HS-5 (cell line): ENCODE measurements at places on chromosomes 11 and 22.

GRCh38 chr11:59574467-59574866 lies 41.1 kb downstream of the OSBP start:
- peak; percentile 15 for DNase-seq

DNA sequence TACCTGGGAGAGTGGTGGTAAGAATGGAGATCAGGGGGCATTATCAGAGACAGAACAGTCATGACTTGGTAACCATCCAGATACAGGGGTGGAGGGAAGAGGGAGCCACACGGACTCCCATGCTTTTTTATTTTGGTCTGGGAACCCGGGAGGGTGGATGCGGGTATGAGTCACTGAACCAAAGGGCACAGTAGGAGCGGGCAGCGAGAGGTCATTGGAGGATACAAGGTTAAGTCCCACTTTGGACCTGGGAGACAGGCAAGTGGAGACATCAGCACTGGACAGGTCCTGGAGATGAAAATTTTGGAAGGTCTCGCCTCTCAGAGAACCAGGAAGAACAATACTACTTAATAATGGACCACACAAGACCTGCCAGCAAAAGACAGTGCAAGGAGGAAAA lies 6.7 kb downstream of the HDHD5 start:
- DNase-seq, result no peak

- DNase-seq, result peak; percentile 86
Measured at GRCh38 chr11:117273550-117274289, 17.4 kb upstream of the BACE1-AS start.

DNA sequence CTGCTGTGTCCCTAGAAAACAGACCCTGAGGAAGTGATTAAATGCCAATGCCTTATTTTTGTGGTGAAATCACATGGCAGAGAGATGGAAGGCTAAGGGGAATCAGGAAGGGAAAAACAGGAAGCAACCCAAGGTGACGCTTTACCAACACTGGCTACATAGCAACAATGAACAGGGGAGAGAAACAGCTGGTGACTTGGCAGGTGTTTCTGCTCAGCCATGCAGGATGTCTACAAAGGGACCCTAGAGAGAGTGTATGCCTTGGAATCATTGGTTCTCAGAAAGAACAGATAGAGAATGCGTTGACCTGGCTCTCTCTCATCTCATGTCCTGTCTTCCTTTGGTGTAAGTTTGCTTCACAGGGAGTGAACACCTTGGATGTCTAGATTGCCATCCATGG lies 911.9 kb downstream of the OPCML start:
- no peak for DNase-seq

- no peak for DNase-seq
Measured at GRCh38 chr11:11406652-11407051, 53.6 kb upstream of the CSNK2A3 start.

DNA sequence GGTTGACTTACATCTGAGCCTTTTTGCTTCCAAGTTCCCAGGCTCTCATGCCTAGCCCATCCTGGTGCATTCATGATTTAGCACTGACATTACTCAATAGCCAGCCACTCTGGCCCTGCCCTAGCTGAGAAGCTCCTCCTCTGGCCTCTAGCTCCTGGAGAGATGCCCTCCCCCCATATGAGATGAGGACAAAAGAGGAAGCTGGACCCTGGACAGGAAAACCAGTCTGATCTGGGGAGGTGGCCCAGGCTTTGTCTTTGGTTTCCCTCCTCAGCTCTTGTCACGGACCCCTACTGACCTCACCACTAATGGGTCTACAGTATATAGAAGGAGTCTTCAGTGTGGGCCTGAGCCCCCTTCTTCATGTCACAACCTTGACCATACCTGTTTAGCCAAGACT lies 3.0 kb downstream of the RHOG start:
- no peak for DNase-seq

GRCh38 chr11:7910286-7910788 lies 20.7 kb downstream of the OR10A6 start:
- no peak for DNase-seq

DNA sequence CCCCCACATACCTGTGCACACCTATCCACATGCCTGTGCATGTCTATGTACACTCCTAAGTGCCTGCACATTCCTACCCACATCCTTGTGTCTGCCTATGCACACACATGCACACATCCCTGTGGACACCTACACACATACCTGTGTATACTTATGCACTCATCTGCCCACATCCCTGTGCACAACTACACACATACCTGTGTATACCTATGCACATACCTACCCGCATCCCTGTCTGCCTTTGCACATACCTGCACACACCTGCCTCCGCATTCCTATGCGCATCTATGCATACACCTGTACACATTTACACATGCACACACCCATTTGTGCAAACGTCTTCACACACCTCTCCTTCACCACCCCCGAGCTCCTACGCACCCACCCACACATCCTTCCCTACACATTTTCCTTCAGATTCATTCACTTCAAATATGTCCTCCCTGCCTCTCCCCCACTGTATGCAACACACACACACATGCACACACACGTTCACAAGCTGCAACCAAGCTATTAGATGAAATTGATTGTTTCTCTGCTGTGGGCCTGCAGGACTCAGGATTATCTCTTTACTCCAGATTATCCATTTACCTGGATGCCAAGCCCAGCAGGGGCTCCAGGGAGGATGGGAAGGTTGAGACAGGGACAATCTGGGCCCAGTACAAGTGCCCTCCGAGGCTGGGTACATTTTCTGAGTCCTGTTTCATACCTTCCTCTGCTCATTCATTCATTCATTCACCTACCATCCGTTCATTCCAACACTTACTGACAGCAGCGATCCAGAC lies 53.2 kb downstream of the TSPAN18 start:
- DNase-seq, result no peak

DNA sequence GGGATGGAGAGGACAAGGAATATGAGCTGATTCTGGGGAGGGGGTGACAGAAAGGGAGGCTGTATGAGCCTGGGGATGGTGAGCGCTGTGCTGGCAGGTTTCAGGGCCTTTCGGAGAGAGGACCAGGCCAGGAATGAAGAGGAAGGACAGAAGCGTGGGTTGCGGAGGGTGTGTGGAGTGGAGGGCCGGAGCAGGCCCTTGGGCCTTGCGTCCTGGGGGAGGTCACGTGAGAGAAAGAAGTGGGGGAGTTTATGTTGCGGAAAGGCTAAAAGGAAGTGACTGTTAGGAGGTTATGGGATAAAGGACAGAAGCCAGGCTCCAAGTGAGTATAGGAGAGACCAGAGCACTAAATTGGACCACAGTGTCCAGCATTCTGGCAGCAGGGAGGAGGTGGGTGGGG lies 17.5 kb downstream of the BCR start:
- DNase-seq, result no peak
